ENCODE measurements at places on chromosomes 11 and 22.

GRCh38 chr11:109120341-109120740 lies 301.6 kb upstream of the C11orf87 start:
- no peak for DNase-seq

DNA sequence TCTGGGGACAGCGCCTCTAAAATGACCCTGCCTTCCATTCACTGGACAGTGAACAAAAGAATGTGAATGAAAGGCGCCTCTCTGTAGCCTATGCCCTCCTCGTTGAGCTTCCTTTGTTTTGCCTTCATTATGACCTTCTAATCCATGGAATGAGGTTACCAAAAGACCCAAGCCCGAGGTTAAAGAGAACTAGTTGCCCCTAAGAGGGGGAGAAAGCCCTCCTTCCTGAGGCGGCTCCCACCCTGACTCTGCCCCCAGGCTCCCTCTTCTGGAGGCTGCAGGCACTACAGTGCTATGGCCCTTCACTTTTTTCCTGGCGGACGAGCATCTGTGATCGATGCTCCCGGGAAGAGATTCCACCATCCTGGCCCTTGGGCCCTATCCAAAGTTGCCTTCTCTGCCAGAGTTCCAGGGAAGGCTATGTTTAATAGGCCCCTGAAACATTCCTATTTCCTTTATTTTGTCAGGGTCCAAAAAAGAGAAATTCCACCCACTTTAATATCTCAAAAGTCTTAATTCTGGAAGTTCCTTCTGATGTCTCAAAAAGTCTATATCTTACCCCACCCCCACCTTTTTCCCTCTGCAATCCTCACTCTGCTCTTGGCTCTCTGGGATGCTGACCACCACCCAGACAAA lies 147.3 kb downstream of the FEZ1 start:
- peak; percentile 42 for DNase-seq

GRCh38 chr11:75011357-75011756 lies 22.6 kb downstream of the NEU3 start:
- DNase-seq: no peak

GRCh38 chr11:110472858-110473257 lies 43.1 kb downstream of the FDX1 start:
- DNase-seq: no peak

GRCh38 chr22:45007391-45008185 lies 2.2 kb downstream of the PHF21B start:
- DNase-seq: no peak

GRCh38 chr11:43943372-43943930 lies 1.0 kb downstream of the C11orf96 start:
- no peak for DNase-seq

GRCh38 chr11:37946155-37946766 lies 1348.2 kb upstream of the RAG2 start:
- no peak for DNase-seq

DNA sequence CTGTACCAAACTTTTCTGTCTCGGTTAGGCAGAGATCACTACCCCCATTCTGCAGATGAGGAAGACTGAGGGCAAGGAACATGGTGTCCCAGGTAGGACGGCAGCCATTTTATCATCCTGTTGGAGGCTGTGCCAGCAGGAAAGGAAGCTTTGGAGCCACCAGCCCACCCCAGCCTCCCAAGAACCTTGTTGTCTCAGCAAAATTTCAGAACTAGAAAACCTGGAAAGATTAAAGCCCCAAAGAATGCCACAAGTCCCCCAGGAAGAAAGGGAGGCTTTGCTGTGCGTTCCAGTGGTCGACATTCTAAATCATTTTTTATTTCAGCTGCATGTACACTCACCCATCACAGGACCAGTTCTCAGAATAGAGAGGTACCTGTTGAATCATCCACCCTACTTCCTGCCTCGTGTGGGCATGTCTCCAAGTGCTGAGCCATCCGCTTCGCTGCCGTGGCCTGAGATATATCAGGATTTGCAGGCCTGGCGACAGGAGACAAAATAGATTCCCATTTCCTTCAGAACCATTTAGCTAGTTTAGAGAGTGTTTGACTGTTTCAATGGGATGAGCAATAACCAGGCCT lies 13.0 kb upstream of the EIF3D start:
- DNase-seq: no peak

DNA sequence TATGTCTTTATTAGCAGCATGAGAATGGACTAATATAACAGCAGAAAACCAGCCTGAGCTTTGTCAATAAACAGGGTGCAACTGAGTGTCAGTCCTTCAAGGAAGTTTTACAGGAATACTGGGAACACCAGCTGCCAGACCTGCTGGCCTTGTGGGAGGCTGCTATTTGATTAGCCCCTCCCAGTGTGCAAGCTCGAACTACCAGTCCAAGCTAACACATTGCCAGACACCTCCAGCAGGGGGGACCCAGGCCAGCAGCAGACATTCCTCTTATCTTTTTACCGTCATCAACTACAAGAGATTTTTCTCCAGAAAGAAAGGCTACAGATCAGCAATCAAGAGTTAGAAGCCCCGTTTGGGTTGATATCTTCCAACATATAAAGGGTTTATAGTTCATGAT lies 942.8 kb upstream of the TENM4 start:
- DNase-seq: no peak

- DNase-seq: no peak
Observed at GRCh38 chr11:127056338-127056971, 55.9 kb upstream of the KIRREL3 start.

DNA sequence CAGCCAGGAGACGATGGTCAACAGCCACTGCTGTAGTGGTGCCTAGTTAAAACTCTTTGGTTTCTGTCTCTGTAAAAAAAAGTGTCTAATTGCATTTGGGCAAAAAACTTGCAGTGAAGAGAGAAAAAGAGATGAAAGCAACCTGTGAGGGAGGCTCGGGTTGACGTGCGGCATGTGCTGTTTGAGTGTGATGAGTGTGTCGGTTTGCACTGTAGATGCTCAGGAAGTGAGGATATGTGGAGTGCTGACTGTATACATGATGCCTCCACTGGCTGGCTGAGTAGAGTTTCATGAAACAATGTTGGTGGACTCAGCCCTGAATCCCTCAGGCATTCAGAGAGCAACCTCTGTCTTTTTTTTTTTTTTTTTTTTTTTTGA lies 4.3 kb upstream of the DGCR6L start:
- DNase-seq: peak; percentile 36

DNA sequence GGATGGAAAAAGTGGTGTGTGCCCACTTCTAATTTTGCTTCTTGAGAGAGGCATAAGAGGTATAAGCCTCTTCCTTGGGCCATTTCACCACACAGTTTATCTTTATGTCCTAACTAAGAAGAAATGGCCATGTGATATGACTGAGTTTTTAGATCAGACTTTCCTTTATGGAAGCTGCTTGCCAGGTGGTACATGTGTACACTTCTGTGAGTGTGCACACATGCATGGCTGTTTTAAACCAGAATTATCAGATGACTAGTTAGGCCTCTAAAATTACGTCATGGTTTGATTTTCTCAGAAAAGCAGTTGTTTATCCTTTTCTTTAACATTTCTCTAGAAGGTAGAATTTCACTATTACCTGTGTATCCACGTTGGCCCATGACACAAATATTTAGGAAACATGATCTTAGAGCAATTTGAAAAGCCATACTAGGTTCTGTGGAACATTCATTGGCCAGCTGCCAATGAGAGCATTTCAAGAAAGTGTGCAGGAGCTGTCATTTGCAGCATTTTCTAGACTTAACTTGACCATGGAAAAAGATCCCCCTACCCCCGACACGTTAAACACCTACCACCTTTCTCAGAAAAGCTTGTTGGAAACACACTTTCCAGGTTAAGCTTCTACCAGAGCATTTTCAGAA lies 109.2 kb upstream of the GAL start:
- no peak for DNase-seq

DNA sequence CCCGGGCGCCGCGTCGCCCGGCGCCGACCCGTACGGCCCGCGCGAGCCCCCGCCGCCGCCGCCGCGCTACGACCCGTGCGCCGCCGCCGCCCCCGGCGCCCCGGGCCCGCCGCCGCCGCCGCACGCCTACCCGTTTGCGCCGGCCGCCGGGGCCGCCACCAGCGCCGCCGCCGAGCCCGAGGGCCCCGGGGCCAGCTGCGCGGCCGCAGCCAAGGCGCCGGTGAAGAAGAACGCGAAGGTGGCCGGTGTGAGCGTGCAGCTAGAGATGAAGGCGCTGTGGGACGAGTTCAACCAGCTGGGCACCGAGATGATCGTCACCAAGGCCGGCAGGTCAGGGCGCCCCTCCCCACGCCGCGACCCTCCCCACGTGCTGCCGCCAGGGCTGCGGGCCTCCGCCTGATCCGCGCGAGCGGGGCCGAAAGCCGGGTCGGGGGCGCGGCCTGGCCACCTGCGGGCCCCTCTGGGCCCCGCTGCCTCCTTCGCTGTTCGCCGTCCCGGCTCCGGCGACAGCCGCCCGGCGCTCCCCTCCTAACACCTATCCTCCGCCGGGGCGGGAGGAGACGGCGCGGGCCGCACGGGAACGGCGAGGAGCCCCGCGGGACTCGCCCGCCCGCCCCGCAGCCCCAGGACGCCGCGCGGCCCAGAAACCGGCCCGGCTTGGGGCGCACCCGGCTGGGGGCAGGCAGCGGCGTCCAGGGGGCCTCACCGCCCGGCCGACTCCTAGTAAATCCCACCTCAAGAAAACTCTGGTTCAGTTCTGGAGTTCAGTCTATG lies 560 bp downstream of the TBX1 start:
- DNase-seq: no peak

DNA sequence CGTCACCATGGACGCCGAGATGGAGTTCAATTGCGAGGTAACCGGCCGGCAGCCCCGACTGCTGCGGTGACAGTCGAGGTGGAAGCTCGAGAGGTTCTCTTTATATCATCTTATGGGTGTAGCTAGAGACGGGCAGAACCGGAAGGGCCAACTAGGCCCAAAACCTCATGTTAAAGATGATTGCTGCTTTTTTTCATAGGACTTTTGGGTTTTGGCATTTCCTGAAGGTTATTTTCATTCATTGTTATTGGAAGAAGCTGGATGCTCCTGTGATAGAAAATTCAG lies 585 bp downstream of the NF2 start:
- DNase-seq: no peak

- no peak for DNase-seq
Observed at GRCh38 chr22:20725987-20726558, 47.8 kb upstream of the SERPIND1 start.

DNA sequence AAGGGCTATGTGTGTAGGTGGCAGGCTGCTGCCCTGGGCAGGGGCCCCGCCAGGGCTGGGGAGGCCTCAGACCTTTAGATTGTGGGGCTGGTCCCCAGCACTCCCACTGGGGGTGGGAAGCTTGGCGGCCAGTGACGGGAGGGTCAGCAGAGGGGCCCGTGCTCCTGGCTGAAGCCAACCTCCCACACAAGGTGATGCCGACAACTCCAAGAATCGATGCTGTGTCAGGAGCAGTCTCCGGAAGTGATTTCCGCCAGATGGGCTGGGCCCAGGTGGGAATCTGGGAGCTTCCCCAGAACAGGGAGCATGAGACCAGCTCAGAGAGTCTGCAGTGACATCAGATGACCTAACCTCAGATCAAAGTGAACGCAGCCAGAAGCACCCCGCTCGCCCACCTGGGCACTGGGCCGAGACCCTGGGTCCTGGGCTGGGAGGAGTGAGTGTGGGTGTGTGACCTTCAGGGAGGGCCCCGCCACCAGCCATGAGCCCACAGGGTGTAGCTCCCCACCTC lies 7.7 kb downstream of the TRPM5 start:
- DNase-seq: no peak

DNA sequence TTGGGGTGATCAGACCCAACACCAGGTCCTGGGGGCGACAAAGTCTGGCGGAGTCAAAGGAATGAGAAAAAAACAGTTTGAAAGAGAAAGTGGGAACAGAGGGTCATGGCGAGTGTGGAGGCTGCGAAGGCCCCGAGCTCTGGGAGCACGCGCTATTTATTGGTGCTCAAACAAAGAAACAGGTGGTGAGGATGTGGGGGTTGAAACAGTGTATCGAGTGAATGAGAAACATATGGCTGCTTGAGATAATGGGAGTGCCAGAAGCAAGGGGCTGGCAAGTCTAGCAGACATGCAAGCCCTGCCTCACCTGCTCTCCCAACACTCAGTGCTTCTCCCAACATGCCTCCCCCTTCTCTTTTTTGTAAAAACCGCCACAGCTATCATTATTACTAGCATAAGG lies 7.8 kb upstream of the DUSP18 start:
- no peak for DNase-seq

DNA sequence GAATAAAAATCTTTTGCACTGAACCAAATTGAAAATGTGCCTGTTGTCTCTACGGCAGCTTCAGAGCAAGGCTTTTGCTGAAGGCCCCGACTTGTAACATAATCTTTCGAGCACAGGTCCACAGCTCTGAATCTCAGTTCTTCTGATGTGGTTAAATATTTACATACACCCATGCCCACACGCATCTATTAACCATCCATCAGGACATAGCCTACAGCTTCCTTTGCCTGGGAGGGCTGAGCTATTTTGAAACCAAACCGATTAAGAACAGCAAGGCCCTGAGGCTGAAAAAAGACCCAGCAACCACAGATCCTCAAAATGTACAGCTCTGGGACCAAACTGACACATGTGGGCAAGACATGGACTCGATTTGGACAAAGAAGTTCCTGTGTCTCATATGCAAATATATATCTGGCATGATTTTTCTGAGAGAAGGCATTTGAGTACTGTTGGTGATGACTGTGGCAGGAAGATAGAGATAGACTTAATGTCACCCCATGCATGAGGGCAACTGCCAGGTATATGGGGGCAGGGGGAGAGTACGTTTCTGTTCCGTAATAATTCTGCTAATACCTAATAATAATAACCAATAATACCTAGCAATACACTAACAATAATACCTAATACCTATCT lies 322.7 kb upstream of the PLET1 start:
- DNase-seq: no peak

- DNase-seq: no peak
Observed at GRCh38 chr11:17526931-17527627, 17.1 kb downstream of the USH1C start.

Measured in activated T-cell treated with anti-CD3 and anti-CD28 coated beads, Interleukin-2, amount 50 U/mL, for 1 hour (primary cell).